ENCODE measurements at places on chromosomes 2 and 18.
A peak's percentile ranks its signal among the peaks of the same experiment; 100 is the strongest.

- DNase-seq: no peak
Measured at GRCh38 chr2:157841485-157841884, 34.6 kb downstream of the ACVR1 start.

DNA sequence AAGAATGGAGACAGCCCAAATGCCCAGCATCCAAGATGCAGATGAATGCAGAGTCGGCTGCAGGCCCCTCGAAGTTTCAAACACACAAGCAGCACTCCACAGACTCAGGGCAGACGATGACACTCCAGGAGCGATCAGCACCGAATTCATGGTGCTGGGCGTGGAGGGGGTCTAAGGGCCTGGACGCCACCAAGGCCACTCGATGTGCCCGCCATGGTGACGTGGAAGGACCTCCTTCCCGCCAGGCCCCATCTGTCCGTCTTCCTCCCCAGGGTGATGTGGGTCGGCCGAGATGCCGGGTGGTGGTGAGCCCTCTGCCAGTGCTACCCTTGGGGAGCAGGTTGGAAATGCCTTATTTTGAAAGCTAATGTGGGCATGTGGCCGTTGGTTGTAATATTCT is 9.4 kb downstream of the KIF1A start:
- DNase-seq: no peak

- no peak for DNase-seq
Measured at GRCh38 chr2:118665784-118666529, 181.5 kb downstream of the EN1 start.

GRCh38 chr2:168884975-168885374 is 5.3 kb downstream of the SPC25 start:
- no peak for DNase-seq

DNA sequence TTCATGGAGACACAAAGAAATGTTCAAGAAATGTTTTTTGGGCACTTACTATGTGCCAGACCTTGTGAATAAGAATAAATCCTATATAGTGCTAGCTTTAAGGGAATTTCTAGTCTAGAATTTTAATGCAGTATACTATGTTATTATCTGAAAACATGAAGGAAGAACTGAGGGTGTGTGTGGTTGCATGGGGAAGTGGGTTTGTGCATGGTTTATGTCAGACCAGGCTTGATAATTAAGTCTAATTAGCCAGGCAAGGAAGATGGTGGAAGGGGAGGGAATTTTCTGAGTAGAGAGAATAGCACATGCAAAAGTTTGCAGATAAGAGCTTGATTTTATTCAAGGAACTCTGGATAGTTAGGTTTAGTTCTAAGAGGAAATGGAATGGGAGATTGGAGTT is 6.5 kb downstream of the RBBP8 start:
- no peak for DNase-seq

DNA sequence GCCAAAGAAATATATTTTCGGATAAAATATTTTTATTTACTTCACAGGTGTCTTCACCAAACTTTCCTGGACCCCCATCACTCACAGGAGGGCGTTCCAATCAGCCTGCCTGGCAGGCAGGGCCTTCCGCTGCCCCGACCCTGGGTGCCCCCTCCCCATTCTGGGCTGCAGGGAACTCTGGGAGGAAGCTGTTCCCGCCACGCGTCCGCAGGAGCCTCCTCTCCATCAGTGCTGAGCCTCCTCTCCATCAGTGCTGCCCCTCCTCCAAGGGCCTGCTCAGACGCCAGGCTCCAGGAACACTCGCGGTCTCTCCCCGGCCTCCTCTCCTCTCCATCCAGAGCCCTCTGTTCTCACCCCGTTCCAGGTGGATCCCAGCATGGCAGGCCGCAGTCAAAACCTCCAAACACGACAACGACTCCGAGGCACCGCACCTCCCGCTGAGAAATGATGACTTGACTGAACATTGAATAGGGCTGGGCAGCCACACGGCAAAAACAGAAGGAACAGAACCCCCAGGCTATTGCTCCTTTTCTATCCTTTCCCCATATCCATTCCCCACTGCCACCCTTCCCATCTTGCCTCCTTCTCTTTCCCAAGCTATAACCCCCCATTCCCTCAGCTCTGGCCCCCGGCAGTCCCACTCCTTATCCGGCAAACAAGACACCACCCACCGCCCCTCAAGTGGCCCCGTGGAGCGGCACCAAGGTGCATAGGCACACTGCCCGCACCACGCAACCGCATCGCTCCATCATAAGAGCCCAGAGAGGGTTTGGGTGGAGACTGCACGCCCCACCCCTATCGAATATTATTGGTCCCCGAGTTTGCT is 268.6 kb upstream of the RAB6C start:
- DNase-seq: no peak

GRCh38 chr18:72672364-72673184 is 128.4 kb upstream of the CBLN2 start:
- DNase-seq: no peak

- DNase-seq: no peak
Measured at GRCh38 chr2:86627550-86627949, 3.9 kb upstream of the RNF103 start.

DNA sequence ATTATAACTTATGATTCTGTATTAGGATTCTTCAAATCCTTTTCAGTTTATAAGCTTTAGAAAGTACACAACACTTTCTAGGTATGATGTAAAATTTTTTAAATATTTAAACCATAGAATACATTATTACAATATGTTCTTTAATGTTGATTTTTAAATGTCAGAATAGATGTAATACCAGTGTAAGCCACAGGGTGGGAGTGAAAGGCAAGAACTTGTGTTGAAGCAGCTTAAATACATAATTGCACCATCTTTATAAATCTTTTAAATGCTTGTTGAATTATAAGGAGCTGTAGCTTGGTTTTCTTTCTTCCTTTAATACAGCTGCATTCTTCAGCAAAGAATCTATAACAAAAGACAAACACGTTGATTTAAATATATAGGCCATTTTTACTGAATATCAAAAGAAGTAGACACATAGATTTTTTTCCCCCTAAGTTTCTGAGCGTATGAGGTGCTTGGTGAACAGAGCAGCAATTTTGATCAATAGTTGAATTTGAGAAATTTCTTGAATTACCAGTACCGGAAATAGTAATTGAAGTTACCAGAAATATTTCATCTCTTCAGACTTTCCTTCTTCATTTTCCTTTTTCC is 63.0 kb downstream of the TANK start:
- no peak for DNase-seq

GRCh38 chr2:130337735-130338325 is 4.9 kb upstream of the IMP4 start:
- no peak for DNase-seq

DNA sequence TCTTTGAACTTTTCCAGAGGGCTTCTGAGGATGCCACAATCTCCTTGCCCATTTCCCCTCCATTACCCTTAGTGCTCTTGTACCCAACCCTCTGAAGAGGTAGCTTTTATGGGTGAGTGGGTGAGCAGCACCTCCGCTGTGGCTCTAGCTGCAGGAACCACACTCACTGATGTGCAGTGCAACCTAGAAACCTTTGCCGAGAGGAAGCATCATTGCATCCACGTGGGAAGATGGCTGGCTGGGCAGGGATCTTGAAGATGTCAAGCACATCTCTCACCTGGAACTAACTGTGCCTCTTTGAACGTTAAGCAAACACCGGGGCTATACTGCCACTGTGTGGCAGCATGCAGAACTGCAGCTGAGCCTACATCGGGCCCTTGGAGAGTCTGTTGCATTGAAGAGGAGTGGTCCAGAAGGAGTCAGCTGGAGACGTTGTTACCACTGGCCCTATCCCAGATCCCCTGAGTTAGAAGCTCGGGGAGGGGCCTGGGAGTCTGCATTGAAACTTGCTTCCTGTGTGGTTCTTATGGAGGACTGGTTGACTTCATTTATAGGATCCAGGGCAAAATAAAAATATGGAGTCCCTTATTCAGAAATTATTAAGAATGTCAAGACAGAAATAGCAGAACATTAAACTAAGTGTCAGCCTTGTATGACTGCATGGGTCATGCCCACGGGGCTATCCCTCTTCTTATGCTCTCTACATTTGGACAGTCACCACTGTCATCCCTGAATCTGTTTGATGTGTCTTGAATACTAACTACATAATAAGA is 28.7 kb downstream of the IGFBP5 start:
- DNase-seq: peak; percentile 37

DNA sequence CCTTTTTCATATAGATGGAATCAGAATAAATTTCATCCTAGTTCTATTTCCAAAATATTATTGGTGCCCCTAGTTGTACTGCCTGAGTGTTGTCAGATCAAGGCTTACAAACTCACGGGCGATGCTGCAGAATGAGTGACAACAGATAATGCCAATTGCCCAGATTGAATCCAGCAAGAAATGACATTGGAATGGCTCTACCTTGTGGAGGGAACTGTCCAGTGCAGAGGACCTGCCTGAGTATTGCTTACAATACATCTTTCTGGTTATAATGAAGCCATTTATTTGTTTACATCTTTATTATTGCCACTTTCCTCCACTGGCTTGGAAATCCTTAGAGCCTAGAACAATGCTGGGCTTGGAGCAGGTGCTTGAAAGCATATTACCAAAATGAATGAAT is 7.8 kb upstream of the IL1R2 start:
- no peak for DNase-seq

DNA sequence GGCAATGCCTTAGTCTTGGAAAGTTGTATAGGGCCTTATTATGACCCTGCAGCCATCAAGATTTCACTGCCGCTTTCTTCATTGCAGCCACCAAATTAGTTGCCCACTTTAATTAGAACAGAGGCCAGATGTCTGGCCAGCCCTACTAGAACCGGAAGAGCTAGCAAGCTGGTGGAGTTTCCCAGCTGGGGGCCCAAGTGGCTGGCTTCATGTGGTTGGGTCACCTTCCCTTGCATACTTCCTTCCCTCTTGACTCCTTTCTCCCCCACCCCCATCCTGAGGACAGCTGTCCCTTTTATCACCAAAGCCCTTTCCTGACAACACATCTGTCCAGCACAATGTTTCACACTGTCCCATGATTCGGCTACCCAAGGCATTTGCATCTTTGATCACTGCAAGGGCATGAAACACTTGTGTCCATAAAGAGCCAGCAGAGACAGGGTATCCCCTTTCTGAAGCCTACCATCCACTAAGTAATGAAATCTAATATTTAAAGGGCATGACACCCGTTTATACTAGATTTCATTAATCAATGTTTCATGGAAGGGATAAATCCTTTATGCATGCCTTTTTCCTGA is 187.2 kb downstream of the BCL11A start:
- no peak for DNase-seq

- no peak for DNase-seq
Measured at GRCh38 chr2:188519136-188519535, 227.5 kb downstream of the GULP1 start.

- no peak for DNase-seq
Measured at GRCh38 chr2:181959508-181959907, 26.1 kb upstream of the PPP1R1C start.

GRCh38 chr2:240143801-240144648 is 3.6 kb upstream of the OTOS start:
- DNase-seq: peak; percentile 72

GRCh38 chr2:187873132-187873531 is 318.9 kb upstream of the TFPI start:
- no peak for DNase-seq

DNA sequence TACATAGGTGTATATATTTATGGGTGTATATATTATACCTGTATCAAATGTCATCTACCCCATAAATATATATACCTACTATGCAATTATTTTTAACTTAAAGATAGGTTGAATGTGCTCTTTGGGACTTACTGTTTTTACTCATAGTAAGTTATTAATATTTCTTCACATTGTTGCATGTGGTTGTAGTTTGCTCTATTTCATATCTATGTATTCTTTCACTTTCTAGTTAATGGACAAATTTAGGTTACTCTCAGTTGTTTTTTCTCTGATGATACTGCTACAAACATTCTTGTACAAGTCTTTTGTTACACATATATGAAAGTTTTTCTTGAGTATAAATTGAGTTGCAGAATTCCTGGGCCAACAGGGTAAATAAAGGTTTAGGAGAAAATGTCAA is 601.8 kb upstream of the ID2 start:
- DNase-seq: no peak

DNA sequence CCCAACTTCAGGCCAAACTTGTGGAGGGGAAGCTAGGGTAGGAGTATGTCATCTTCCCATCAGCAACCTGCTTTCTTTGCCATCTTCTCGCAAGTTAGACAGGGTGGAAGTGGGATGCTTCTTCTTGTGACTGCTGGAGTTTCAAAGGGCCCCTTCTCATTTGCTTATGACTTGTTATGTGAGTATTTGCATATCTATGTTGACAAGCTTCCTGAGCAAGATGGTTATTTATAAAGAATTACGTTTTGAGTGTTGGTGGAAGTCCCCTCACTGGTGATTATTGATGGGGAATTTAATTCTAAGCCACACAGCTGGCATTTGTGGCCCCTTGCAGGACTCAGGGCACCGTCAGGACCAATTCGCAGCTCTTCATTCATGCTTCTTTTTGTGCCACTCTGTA is 791.0 kb downstream of the LRRTM4 start:
- no peak for DNase-seq

GRCh38 chr2:208466920-208467298 is 60.3 kb downstream of the PTH2R start:
- DNase-seq: no peak

DNA sequence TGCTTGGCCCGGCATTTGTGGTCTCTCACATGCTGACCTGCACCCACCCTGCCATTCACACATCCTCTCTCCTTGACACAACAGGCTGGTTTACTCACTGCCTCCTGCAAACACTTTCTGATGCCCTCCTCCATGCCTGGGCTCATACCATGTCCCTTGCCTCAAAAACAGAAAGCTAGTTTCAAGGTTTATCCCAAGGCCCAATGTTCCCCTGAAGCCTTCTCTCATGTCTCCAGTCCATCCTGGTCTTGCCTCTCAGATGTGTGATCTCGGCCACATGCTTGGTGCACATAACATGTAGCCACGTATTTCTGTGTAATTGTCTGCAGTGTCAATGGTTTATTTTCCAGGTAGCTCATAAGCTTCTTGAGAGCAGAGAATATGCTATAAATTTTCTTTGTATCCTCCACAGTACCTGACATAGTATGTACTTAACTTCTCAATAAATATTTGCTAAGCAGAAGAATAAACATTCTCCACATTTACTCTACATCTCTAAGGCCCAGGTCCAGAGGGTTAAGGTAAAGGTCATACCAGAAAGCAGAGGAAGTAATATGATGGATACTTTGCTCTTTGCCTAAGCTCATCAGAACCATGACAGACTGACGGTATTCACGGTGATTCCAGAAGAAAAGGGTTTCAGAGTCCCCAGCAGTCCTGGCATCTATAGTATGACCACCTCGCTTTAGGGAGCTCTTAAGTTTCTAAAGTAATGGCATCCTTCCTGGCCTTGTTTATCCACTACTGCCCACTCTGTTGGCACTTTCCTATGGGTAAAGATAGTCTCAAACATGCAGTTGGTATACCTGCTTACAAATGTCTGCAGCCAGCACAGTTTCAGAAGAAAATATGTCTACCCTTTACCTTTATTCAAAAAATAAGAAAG is 163.4 kb upstream of the ZFP36L2 start:
- DNase-seq: no peak

GRCh38 chr2:106124905-106125549 is 69.1 kb downstream of the UXS1 start:
- DNase-seq: no peak

GRCh38 chr18:7122376-7122775 is 4.8 kb upstream of the LAMA1 start:
- DNase-seq: no peak

GRCh38 chr2:177352441-177353186 is 40.0 kb upstream of the AGPS start:
- DNase-seq: no peak

GRCh38 chr2:10407841-10408648 is 40.1 kb downstream of the ODC1 start:
- peak; percentile 29 for DNase-seq

GRCh38 chr2:142174176-142174575 is 43.4 kb upstream of the LRP1B start:
- DNase-seq: no peak

All from stimulated activated CD8-positive, alpha-beta memory T cell treated with anti-CD3 and anti-CD28 coated beads, Interleukin-2, amount 100 ng/mL, for 1 hour (primary cell).